ENCODE measurements at places on chromosomes 7 and 10.

GRCh38 chr10:112243713-112244112, 39.5 kb upstream of the TECTB start:
- DNase-seq = no peak

GRCh38 chr7:123747620-123748141, 1.1 kb downstream of the WASL start:
- no peak for DNase-seq

- DNase-seq = no peak
These were observed 216.7 kb downstream of the FOXP2 start for GRCh38 chr7:114631249-114631822.

DNA sequence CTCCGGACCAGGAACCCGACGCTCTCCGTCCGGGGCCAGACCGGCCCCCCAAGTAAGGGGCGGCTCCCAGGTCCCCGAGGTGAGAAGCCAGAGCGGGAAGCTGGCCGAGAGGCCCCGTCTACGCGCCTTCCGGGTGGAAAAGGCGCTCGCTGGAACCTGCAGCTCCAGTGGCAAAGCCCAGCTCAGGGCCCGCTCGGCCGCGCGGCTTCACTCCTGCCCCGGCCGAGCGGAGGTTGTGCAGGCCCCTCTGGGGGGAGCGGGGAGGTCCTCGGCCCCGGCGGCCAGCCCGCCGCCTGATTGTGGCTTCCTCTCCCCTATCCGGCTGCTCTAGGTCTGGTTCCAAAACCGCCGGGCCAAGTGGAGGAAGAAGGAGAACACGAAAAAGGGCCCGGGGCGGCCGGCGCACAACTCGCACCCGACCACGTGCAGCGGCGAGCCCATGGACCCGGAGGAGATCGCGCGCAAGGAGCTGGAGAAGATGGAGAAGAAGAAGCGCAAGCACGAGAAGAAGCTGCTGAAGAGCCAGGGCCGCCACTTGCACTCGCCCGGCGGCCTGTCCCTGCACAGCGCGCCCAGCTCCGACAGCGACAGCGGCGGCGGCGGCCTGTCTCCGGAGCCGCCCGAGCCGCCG, 2.9 kb downstream of the UNCX start:
- DNase-seq = no peak

DNA sequence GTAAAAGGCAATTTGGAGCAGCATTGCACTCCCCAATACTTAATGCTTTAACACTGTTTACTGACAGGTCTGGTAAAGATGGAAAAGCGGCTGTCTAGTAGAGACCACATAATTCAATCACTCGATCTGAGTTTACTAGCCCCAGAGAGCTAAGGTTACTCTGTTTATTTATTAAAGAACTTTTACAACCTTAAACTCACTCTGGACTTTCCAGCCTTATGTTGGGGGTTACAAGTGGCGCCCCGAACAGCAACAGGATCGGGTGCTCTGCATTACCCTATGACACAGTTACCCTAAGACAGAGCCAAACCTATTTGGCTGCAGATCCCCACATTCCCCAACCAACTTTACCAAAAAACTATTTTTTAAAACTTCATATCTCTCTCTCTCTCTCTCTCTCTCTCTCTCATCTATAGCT, 43.9 kb downstream of the MRPS24 start:
- DNase-seq = no peak

DNA sequence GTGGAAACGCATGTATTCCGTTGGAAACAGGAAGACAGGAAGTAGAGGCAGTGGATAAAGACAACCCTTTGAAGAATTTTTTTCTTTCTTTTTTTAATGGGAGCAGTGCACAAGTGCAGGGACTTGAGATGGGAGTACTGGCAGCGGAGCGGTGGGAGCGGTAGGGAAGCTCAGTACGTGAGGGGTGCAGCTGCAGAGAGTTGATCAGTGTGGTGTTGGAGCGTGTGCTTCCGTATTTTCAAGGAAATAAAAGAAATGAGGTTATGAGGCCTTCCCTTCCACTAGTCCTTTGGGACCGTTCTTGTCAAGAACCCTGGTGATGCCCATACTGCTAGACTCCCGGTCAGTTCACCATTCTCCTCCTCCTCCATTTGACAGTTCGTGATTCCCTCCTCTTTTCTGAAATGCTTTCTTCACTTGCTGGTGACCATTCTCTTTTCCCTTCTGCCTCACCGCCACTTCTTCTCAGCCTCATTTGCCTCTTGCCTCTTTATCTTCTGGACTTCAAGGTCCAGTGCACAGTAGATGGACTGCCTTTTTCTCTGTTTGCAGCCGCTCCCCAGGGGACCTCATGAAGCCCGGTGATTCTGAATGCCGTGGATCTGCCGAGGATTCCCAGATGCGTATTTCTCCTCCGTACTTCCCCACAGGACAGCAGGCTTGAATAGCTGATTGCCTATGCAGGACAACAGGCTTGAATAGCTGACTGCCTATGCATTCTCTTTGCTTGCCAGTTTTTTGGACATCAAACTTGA, 39.1 kb upstream of the TMEM236 start:
- DNase-seq = no peak

- DNase-seq = no peak
These were observed 47.4 kb downstream of the GRB10 start for GRCh38 chr7:50735333-50735732.

DNA sequence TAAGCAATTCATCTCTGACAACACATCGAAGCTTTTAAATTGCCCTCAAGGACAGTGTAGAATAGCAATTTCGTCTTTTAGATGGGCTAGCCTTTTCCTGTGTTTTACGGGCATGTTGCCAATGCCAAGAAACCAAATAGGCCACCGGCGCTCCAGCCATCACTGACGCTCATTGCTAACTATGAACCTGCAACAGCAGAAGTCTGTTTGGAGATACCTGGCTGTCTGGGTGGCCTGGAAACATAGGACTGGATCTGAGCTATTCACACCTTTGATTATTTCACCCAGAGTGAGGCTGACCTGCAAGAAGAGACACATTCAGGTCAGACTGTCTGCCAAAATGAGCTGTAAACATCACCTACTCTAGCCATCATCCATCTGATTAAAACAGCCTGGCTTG, 12.0 kb downstream of the KPNA7 start:
- DNase-seq = no peak

DNA sequence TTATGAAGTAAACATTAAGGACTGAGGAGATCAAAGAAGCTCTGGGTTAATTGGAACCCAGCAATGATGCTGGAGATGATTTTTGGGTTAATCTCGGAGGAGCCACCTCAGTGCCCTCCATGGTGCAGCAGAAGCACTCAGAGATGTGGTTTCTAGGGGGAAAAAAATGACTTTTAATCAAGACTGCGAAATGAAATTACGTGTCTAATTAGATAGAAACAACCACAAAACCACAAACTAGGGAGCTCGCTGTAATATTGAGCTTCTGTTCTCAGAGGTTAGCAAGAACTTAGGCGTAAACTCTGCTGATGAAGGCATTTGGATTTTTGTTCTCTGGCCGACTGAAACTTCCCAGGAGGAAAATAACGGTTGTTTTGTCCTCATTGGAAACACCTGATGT, 319.0 kb downstream of the GRID1 start:
- no peak for DNase-seq
